ENCODE measurements at places on chromosomes 11 and 22.
A peak's percentile ranks its signal among the peaks of the same experiment; 100 is the strongest.

- DNase-seq: no peak
These were observed 51.1 kb downstream of the WNT7B start for GRCh38 chr22:45925811-45926351.

DNA sequence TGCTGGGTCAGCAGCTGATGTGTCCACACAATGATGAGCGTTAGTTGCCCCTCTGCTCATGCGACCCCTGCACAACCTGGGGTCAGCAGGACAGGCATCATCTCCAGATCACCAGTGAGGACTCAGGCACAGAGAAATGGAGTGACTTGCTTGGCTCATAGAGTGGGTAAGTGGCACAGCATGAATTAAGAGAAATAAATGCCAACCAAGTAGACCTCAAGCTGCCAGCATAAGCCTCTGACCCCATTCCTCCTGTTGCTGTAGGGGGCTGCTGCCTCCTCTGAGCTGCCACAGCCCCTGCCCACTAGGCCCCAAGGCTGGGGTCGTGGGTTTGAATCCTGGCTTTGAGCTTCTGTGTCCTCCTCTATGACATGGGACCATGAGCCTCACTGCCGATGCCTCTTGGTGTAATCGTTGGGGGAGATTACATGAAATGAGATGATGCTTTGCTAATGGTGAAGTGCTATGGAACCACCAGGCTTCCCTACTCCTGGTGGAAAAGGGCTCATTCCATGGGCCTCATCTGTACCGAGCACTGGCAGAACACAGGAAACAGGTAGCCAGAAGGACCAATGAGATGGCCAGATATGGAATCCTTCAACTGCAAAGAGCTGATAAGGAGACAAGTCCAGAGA lies 33.6 kb downstream of the LRRC32 start:
- DNase-seq: no peak

- DNase-seq: no peak
These were observed 33.1 kb downstream of the ARAP1 start for GRCh38 chr11:72719144-72719543.

DNA sequence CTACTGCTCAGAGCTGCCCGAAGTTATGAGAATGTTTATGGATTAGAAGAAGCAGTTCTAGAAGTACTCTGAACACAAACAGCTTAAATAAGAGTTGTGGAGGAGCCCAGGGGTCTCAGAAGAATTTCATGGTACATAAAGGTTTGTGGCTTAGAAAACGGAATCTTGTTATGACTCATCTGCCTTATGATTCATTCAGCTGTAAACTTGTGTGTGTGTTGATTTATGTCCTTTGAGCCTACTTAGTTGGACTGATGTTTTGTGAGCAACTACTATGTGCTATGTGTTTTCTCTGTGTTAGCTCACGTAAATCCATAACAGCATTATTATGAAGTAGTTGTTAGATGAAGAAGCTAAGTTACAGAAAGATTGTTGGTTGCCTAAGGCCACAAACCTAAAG lies 203.7 kb downstream of the PGR start:
- DNase-seq: no peak

- no peak for DNase-seq
These were observed 6.0 kb upstream of the SCGB2A2 start for GRCh38 chr11:62264004-62264403.

DNA sequence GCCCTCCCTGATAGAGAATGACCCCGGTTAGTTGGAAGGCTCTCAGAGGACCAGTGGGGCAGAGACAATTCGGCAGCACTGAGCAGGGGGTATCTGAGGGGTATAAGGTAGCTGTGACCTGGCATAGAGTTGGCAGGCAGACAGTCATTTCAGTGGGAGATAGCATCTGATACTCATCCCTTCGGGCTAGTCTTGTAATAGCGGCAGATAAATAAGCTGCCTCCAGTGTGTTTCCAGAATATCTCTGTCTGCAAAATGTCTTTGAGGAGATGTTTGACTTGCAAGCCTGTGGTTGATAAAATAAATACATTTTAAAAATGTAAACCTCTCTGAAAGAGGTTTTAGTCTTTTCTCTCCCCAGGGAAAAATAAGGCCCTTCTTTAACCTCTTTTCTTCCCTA lies 54.2 kb downstream of the TEAD1 start:
- DNase-seq: no peak

GRCh38 chr11:59560702-59561473 lies 49.5 kb downstream of the OR4D9 start:
- peak; percentile 50 for DNase-seq

DNA sequence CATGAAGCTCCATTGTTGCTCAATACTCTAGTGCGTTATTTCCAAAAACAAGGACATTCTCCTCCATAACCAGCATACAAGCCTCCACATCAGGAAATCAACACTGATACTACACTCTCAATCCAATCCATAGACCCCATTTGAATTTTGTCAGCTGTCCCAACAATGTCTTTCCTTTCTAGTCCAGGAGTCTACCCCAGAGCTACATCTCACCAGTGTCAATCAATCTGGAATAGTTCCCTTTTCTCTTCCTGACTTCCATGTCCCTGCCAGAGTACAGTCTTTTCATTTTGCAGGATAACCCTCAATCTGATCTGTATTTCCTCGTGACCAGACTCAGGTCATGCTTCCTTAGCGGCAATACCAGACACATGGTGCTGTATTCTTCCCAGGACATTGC lies 43.0 kb downstream of the TCF20 start:
- no peak for DNase-seq

DNA sequence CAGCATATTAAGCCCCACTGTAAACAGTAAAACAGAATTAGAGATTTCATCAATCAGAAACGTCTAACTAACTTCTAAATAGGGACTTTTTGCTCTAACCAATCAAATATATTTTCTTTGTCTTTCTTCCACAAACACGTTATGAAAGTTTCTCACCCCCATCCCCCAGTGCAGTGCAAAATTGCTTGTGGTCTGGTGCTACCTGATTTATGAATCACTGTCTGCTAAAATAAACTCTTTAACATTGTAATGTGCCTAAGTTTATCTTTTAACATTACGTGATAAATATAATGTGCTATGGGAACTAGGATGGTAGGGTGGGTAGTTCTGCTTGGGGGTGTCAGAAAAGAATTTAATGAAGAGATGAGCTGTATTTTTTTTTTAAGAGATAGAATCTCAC lies 47.3 kb upstream of the SLC5A1 start:
- DNase-seq: no peak

GRCh38 chr22:41893591-41894375 lies 21.1 kb downstream of the SHISA8 start:
- no peak for DNase-seq

- DNase-seq: no peak
These were observed 28.7 kb upstream of the BARX2 start for GRCh38 chr11:129346916-129347315.

DNA sequence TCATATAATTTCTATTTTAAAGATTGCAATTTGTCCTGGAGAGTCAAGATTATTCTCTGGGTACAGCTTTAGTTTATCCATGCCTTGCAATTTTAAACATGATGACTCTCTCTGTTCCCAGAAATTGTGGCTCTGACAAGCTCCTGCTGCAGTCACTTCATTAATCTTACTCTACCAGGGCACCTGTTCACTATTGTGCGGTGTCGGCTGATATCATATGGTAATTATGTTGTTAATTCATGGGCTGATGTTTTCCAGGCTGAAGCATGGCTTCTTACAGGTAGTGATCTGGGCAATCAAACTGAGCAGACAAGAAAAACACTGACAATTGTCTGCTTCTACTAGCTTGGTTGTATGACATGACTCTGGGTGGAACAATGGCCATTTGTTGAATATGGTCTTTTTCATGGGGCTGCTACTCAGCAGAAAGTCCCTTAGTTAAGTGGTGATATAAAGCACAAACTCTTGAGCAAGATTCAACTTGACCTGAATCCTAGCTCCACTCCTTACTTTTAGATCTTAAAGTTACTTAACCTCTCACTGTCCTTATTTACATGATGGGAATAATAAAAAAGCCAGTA lies 230.7 kb downstream of the FAT3 start:
- peak; percentile 20 for DNase-seq

GRCh38 chr22:30078320-30079311 lies 1.6 kb upstream of the HORMAD2 start:
- DNase-seq: no peak

DNA sequence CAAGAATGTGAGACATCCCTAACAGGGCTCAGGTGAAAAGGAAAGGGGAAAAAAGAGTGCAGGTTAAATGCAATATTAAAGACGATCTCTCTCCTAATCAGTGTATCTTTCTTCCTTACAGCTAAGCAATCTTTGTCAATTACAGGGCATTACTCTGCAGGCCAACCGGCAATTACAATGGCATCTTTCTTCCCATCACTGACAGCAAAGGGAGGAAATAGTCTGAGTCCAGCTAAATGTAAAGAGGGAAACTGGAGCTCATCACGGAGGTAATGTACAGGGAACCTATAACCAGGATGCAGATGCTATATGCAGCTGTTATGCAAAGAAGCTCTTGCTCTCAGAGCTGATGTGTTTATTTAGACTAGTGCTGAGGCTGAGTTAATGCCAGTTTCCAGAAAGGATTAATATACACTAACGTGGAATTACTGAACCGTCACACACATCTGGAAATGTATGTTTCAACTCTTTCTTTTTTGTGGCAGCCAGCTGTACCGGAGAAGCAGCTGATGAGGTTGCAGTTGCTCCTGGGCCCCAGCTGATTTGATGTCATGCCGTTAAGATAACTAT lies 121.6 kb downstream of the KIRREL3 start:
- no peak for DNase-seq

DNA sequence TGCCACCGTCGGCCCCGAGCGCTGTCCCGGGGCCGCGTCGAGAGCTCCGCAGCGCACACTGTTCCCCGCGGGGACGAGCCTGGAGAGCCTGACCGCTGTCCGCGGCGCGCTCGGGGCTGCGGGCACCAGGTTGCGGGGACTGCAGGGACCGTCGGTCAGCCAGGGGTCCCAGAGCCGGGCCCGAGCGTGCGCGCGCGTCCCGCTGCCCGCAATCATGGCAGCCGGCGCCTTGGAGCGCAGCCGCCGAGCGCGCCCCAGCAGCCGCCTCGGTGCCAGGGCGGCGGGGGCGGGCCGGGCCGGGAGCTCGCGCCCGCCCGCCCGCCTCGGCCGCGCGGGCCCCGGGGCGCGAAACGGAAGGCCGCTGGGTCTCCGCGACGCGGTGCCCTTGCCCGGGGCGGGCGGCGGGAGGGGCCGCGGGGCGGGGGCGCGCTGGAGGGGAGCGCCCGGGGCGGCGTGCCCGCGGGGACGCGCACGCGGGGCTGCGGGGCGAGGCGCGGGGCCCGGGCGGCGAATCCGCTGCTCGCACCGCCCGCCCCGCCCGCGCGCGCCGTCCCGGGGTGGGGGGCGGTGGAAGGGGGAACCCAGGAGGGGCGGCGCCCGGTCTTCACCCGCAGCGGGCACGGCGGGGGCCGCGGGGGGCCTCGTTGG lies 79.4 kb upstream of the PPARA start:
- peak; percentile 75 for DNase-seq

GRCh38 chr22:45033136-45033535 lies 23.3 kb upstream of the PHF21B start:
- DNase-seq: no peak

- DNase-seq: no peak
These were observed 737 bp upstream of the STIP1 start for GRCh38 chr11:64185175-64185692.

GRCh38 chr11:116302756-116303155 lies 470.0 kb downstream of the BUD13 start:
- DNase-seq: no peak

Data from NCI-H1694 treated with DMSO at 0.1 percent for 48 hours (cell line).